ENCODE measurements at places on chromosomes 3 and 15.
A peak's percentile ranks its signal among the peaks of the same experiment; 100 is the strongest.

- DNase-seq: no peak
Measured at GRCh38 chr3:123157598-123158287, 44.0 kb upstream of the SEC22A start.

- DNase-seq: no peak
Measured at GRCh38 chr3:131444180-131444579, 58.6 kb downstream of the MRPL3 start.

- DNase-seq: no peak
Measured at GRCh38 chr3:170189398-170190256, 8.1 kb upstream of the PHC3 start.

DNA sequence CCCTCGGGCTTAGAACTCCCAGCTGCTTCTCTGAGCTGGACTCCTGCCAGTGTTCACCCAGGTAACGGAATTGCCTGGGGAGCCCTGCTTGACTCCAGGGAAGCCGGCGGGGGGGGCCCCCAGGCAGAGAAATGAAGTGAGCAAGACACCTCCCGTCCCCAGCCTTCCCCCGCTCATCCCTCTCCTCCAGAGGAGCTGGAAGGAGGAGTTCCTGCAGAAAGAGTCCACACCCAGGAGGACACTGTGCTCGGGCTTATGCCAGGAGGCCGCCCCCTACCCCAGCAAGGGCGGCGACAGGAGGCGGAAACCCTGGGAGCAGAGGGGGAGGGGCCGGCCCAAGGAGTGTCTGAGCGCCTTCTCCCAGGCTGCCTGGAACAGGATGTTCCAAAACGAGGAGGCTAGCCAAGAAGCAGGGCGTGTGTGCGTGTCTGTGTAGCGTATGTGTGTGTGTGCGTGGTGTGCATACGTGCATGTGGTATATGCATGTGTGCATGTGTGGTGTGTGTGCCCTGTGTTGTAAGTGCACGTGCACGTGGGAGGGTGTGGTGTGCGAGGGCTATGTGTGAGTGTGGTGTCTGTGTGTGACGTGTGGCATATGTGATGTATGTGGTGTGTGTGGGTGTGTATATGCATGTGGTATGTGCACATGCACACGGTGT, 511.3 kb downstream of the SHQ1 start:
- DNase-seq: peak; percentile 86

DNA sequence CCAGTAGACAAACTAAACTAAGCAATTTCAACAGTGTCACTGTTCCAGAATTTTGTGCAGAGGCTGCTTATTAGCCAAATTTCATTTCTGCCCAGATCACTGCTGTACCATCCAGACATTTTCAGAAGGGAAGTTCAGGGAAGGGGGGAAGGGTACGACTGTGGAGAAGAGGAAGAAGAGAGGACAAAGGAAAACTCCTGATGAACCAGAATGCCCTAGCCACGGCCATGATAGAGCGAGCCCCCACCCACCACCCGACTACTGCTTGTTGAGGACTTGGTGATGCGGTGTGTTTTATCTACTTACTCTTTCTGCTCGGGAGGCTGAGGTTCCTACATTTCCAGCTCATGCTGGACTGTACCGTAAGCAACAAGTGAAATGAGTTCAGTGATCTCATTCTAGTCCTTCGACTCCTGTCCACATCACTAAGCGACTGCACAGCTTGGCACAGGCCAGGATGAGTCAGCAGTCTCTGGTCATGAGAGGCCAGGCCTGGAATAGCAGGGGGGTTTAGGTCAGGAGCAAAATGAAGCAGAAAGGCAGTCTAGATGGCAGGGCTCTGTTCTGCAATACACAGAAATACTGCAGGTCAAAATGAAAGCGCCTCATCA, 330.8 kb downstream of the TIGIT start:
- DNase-seq: peak; percentile 60

DNA sequence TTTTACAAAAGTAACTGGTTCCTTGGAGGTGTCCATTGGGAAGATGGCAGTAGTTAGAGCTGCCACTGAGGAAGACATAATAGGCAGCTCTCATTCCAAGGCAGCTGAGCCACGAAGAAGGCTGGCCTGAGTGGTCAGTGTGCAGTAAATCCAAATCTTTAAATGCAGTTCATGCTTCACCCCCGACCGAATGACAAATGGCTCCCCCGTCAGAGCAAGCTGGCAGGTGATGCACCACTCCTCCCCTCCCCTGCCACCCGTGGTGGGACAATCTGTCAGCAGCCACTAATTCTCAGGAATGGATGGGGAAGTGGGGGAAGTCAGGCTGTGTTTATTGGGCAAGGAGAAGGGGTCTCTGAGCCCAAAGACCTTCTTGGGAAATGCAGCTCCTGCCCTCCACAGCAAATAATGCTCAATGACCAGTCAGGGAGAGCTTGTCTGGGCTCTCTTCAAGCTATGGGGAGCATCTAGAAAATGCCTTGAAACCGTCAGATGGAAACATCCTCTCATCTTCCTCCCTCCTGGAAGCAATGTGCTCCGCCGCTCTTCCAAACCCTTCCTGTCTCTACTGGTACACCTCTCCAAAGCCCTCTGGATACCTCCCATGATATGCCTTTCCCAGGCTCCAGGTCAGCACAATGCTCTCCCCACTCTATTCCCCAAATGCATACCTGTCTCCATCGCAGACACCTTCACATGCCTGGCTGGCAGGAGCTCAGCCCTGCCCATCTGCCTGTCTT, 65.4 kb downstream of the LIPC start:
- no peak for DNase-seq
